GM03348 (cell line): ENCODE measurements at places on chromosomes 1 and 21.

GRCh38 chr21:39153842-39154241 lies 29.4 kb downstream of the PSMG1 start:
- no peak for DNase-seq

GRCh38 chr1:8266436-8267165 lies 51.3 kb upstream of the SLC45A1 start:
- no peak for DNase-seq

GRCh38 chr1:91124290-91124985 lies 102.6 kb upstream of the ZNF644 start:
- no peak for DNase-seq

GRCh38 chr1:173395762-173396161 lies 81.4 kb upstream of the PRDX6 start:
- no peak for DNase-seq

DNA sequence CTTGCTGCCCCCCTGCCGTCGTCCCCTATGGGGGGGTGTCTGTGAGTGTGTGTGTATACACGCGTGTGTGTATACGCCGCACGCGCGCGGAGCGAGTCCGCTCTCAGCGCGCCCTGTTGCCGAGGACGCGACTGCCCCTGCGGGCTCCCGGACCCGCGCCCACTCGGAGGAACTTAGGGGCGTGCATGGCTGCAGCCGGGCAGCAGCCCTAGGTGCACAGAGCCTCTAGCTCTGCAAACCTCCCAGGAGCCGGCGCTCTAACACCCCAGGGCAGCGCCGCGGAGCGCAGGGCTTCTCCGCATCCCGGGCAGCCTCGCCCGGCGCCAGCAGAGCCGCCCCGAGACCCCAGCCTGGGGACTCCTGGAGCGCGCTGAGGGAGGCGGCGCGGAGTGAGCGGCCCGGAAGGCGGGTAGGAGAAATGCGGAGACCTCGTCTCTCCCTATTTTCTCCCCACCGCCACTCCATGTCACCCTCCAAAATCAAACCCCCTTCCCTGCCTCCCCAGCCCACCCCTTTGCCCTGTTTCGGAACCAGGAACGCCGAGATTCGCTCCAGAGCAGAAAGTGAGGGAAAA lies 574 bp downstream of the ITPKB start:
- peak; percentile 59 for DNase-seq

DNA sequence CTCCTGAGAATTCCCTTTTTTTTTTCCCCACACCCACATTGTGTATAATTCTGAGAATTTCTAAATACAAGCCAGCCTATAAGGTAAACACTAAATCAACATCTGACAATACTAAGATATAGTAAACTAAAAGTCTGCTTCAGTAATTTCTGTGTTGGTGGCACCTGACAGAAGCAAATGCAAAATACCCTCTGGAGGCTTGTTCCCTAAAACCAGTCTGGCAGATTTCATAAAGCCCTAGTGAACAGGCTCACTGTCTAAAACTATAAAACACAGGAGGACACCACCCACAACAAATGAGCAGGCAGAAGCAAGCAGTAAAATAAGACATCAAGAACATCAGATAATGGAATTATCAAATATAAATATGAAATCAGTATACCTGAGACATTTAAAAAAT lies 11.5 kb downstream of the TRIM33 start:
- no peak for DNase-seq

GRCh38 chr1:104182251-104182650 lies 432.6 kb downstream of the AMY1C start:
- no peak for DNase-seq

DNA sequence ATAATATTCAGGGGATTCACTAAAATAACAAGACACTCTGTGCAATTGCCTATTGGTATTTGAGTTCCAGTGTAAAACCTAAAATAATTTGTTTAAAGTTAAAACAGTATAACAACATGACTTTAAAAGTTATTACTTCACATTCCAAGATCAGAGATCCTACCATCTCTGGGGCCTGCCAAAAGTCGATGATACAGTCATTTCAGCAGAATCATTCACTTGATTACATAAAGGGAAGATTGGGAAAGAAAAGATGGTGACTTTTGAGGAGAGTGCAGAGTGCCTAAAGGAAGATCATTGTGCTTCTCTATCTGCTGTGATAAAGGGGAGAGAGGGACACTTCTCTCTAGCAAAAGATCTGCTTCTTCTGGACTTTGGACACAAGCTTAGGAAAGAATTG lies 784.4 kb upstream of the ADGRL4 start:
- DNase-seq: peak; percentile 5

DNA sequence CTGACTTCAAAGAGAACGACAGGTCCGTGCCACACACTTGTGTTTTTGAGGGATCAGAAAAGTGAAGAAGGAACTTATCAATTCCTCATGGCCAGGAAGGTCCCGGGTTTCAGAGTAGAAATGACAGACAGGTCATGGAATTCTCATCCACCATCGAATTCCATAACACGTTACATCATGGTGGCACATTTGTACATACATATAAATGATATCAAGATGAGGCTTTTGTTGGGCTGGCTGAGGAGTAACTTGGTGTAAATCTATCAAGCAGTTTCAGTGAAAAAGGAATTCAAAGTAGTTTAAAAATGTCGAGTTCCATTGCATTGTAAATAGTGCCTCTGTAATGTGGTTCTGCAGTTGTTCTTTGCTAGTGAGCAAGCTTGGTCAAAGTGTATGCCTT lies 22.9 kb upstream of the GNPAT start:
- DNase-seq: no peak

DNA sequence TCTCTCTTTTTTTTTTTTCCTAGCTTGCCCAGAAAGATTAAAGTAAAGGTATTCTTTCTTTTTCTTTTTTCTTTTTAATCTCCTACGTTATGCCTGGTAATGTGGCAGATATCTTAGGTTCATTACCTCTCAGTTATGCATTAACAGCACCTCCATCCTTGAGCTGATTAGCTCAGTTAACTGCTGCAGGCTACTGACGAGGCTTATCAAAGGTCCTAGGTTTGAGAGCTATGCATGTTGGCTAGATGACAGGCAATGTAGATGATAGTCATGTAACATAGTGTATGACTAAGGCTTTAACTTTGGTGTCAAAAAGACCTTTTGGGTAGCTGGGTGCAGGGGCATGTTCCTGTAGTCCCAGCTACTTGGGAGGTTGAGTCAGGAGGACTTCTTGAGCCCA lies 53.7 kb upstream of the CACYBP start:
- DNase-seq: no peak

- no peak for DNase-seq
Measured at GRCh38 chr1:67261680-67262079, 46.0 kb upstream of the IL12RB2 start.

GRCh38 chr1:105591681-105592080 lies 1464.8 kb upstream of the PRMT6 start:
- DNase-seq: no peak

- no peak for DNase-seq
Measured at GRCh38 chr1:56417646-56418045, 161.7 kb downstream of the PLPP3 start.

DNA sequence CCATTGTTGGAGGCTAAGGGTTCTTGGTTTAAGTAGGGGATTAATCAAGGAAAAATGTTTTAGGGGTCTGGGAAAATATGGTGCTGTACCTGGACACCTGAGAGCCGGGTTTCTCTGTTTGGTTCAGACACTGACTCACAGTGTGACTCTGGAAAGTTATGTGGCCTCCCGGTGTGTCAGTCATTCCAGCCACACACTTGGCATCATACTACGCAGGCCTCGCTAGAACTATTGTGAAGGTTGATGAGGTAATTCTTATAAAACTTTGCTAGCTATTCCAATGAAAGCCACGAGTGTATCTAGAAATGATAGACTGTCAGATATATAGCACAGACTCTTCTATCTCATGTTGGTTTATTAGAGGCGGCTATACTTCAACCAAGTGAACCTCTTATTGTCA lies 4.8 kb upstream of the CAMSAP2 start:
- DNase-seq: no peak

- DNase-seq: no peak
Measured at GRCh38 chr1:7587773-7588456, 183.2 kb upstream of the VAMP3 start.

DNA sequence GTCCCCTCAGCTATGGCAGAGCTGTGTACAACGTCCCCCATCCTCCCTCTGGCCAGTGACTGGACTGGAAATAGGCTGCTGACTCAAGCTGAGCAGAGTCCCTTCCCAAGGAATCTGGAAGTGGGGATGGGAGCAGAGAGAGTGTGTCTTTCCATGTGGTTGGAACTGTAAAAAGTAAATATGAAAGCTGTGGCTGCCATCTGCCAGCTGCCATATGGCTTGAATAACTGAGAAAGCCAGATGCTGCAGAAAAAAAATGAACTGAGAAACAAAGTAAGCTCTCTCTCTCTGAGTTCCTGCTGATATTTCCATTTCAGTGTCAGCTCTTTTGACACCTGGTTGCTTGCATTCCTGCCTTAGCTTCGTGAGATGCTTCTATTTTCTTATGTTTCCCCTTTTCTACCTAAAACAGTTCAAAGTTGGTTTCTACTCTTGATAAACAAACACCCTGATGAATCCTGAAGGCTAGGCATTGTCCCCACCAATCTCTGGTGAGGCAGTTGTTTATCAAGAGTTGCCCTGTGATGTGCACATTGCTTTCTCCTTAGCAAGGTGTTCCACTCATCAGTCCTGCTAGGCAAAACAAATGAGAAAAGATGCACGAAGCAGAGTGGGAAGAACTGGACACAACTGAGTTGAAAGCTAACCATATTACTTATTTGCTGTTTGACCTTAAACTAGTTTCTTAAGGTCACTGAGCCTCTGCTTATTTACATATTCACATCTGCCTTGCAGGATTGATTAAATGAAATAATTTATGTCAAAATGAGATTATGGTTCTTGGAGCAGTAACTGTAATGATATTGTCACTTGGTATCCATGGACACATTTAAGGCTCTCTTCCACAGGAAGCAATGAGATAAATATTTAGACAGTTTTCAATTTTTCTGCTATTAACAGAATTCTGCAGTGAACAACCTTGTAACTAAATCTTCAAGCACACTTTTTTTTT lies 16.6 kb upstream of the DR1 start:
- peak; percentile 55 for DNase-seq

- no peak for DNase-seq
Measured at GRCh38 chr1:39652554-39652953, 13.1 kb upstream of the HEYL start.

DNA sequence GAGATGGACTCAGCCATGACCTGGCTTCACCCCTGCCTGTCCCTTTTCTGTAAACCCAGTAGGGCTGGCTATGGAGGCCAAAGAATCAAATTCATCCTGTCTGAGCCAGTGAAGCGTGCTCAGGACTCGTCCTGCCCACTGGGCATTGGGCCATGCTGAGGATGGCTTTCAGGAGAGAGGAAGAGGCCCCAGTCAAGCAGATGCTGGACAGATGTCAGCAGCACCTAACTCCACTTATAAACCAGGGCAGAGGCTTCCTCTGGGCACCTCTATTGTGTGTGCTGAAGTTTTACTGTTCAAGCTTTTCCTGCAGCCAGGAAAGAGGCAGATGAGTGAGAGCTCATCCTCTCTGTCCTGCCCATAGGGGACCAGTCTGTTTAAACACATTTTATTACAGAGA lies 97.4 kb upstream of the GCLM start:
- DNase-seq: no peak

GRCh38 chr21:43355266-43355924 lies 71.5 kb downstream of the SIK1 start:
- no peak for DNase-seq

- DNase-seq: no peak
Measured at GRCh38 chr1:9112961-9113880, 15.7 kb downstream of the GPR157 start.

DNA sequence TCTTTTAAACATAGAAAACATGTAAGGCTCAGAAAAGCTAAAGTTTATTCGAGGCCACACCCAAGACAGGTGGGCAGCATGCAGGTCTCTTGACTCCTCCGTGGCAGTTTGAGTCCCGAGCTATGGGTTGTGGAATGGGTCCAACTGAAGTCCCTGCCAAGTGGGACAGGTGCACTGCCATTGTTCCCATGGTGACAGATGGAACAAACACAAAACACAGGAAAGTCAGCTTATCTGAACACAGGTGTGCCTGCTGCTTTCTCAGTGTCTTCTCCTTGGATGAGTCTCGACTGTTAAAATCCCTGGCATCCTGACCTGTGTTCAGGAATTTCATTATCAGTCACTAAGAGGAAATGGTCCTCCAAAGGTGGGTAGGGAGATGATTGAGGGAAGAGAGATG lies 99.0 kb upstream of the RAB4A start:
- no peak for DNase-seq

- DNase-seq: no peak
Measured at GRCh38 chr1:157245823-157246222, 107.6 kb upstream of the ETV3 start.

DNA sequence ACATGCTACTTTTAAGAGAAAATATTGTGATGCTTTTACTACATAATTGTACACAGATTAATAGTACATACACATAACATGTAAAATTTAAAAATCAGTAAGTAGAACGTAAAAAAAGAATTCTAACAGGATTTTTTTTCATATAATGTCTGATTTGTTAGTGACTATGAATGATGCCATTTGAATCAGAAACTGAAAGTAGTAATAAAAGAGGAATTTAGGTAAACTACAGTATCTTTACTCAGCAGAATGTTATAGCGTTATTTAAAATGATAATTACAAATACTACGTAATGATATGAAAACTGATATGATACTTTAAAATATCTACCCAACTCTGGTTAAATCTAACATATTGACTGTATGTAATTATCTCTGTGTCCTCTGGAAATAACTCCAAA lies 116.1 kb downstream of the DENND1B start:
- no peak for DNase-seq

DNA sequence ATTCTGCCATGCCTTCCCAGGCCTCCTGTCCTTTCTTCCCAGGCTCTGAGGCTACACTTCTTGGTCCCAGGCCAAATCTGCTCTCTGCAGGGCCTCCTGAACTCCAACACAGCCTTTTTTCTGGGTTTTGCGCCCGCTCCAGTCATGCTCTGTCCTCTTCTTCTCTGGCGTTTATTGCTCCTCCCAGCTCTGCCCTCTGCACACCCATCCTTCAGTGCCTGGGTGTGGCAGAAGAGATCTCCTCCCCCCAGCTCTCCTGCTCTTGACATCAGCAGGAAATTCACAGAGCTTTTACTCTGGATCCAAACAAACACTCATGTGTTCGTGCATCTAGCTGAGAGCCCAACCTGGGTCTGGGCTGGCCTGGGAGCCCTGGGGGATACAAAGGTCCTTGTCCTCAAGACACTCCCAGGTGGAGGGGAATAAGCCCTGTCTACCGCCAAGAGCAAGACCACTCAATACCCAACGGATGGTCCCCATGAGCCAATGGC lies 22.9 kb upstream of the EPS8L3 start:
- no peak for DNase-seq
